Hepatocyte (in vitro differentiated cells): ENCODE measurements at places on chromosomes 6 and 20. TPM values are rescaled to one million over a fixed set of nuclear protein-coding genes. Genes with fewer than 3 reads are reported as not detected.

- DNase-seq: no peak
- no peaks in the 10 kb centered on the region for H3K36me3 ChIP-seq
- H3K27me3 ChIP-seq: no peaks in the 10 kb centered on the region
- H3K27ac ChIP-seq: no peak overlapping the region
- H3K4me3 ChIP-seq: no peak overlapping the region
Measured at GRCh38 chr6:113731541-113731940, 125.6 kb upstream of the MARCKS start.

DNA sequence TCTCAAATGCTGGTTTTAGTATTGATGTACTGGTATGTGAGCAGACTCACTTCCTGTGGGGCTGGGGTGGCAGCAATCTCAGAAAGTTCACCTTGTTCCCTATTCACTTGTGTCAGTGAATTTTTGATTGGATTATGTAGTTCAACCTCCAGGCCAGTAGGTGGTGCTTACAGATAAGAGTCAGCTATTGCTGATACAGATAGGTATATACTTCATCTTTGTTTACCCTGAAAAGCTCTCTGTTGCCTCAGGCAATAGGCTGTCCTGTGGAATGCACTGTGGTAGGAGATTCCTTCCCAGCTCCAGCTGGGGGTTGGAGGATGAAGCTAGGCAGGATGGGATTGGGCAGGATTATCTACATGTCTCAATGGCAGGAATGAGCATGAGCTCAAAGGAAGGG lies 851.2 kb upstream of the EYS start:
- no peaks in the 10 kb centered on the region for H3K27me3 ChIP-seq
- no peaks in the 10 kb centered on the region for H3K36me3 ChIP-seq
- no peak overlapping the region for H3K27ac ChIP-seq
- no peaks in the 10 kb centered on the region for H3K4me1 ChIP-seq
- no peak for DNase-seq

DNA sequence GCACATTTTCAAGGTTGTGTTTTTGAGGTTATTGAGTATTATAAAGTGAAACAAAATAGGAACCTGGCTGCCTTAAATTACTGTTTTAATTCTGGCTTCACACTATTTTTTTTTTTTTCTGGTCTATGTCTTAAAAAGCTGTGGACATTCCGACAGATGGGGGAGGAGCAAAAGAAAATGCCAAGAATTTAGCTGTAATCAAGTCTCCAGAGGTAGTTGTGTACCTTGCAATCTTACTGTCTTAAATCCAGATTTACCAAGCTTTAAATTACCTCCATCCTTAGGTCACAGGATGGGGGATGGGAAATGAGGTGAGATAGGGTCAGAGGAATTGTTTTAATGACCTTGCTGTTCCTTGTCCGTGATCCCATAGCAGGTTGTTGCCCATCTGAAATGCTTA lies 182.8 kb downstream of the UTRN start:
- H3K4me3 ChIP-seq: no peak overlapping the region
- H3K27ac ChIP-seq: no peak overlapping the region
- H3K27me3 ChIP-seq: no peaks in the 10 kb centered on the region

GRCh38 chr20:33099843-33100538 lies 20.5 kb downstream of the BPIFB4 start:
- H3K27me3 ChIP-seq: no peaks in the 10 kb centered on the region
- no peaks in the 10 kb centered on the region for H3K36me3 ChIP-seq
- H3K27ac ChIP-seq: no peak overlapping the region
- H3K4me3 ChIP-seq: no peak overlapping the region
- no peaks in the 10 kb centered on the region for H3K4me1 ChIP-seq

- no peaks in the 10 kb centered on the region for H3K36me3 ChIP-seq
- no peak overlapping the region for H3K27ac ChIP-seq
- DNase-seq: no peak
Measured at GRCh38 chr20:8183526-8183925, 51.5 kb downstream of the PLCB1 start.

DNA sequence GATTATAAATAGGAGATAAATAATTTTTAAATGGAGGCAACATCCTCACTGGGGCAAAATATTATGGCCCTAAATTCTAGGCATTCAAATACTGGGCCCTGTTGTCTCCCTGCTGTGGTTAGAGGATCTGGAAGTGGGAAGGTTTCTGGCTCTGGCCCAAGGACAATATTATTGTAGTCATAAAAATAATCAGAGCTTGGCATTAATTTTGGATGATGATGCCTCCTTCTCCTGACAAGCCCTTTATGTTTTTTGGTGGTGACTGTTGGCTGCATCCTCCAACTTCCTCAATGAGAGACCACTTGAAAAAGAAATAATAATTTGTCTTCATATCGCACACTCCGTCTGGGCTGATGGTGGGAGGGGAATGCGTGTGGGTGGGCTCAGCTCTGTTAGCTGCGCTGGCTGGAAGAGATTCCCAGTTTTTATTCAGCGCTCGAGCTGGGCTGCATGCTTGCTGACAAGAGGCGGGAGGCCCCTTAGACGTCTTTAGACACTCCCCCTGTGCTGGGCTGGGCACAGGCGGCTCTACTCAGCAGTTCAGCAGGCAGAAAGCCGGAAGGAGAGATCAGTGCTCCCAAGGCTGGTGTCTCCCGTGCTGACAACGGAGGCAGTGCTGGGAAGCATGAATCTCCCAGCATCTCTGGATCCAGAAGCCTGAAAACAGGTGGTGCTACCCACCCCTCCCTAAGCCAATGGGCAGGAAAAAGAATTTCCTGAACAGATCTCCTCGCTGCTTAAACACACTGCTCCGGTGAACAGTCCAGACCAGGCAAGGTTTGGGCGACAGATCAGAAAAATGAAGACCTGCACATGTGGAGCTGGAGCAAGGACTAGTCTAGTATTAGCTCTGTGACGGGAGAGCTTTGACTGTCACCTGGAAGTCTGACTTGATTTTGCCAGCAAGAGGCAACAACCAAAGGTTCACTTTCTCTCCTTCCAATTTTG lies 97.7 kb downstream of the SYCP2 start:
- DNase-seq: peak; percentile 80
- no peaks in the 10 kb centered on the region for H3K36me3 ChIP-seq
- no peak overlapping the region for H3K27ac ChIP-seq
- H3K4me3 ChIP-seq: no peak overlapping the region
- H3K27me3 ChIP-seq: no peaks in the 10 kb centered on the region
- H3K4me1 ChIP-seq: peaks cover 8% of the 10 kb centered on the region

DNA sequence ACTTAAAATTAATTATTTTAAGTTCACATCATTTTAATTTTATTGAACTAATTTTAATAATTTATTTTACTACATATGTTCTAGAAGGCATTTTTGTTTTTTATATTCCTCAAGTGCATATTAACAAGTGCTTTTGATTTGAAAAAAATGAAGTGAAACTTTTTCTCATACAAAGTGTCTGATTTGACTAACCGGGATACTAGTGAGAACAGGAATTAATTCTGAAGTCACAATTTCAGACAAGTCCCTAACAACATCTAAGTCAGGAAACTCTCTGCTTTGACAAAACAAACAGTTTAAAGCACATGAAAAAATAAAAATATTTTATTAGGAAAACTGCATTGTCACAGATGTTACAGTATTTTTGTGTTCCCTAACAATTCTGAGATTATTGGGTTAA lies 1166.3 kb upstream of the CITED2 start:
- H3K27me3 ChIP-seq: no peaks in the 10 kb centered on the region
- H3K4me1 ChIP-seq: peaks cover 14% of the 10 kb centered on the region
- no peak for DNase-seq
- no peak overlapping the region for H3K27ac ChIP-seq

DNA sequence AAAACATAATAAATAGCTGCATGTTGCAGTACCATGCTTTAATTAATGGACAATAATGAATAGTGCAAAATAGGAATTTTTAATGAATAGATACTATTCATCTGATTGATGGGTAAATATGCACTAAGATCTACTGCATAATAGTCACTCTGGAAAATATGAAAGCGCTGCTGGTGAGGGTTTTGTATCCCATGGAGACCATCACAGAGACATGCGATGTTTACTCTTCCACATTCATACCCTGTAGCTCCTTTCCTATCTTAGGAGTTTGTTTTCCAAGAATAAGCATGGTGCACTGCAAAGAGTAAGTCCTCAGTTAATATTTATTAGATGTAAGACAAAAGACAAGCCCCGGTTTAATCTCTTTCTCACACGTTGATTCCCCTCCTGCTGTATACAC lies 81.4 kb downstream of the NRSN1 start:
- H3K36me3 ChIP-seq: no peaks in the 10 kb centered on the region
- H3K4me3 ChIP-seq: no peak overlapping the region
- no peak overlapping the region for H3K27ac ChIP-seq
- DNase-seq: no peak

GRCh38 chr6:35294308-35294945 lies 3.2 kb upstream of the DEF6 start:
- peak; percentile 71 for DNase-seq
- no peak overlapping the region for H3K27ac ChIP-seq
- H3K27me3 ChIP-seq: no peaks in the 10 kb centered on the region
- no peak overlapping the region for H3K4me3 ChIP-seq
- H3K36me3 ChIP-seq: no peaks in the 10 kb centered on the region
- H3K4me1 ChIP-seq: peaks cover 5% of the 10 kb centered on the region

- H3K27ac ChIP-seq: no peak overlapping the region
- H3K4me3 ChIP-seq: no peak overlapping the region
- no peaks in the 10 kb centered on the region for H3K27me3 ChIP-seq
- H3K36me3 ChIP-seq: no peaks in the 10 kb centered on the region
- no peaks in the 10 kb centered on the region for H3K4me1 ChIP-seq
Measured at GRCh38 chr6:134152767-134153485, 100.5 kb upstream of the SLC2A12 start.

DNA sequence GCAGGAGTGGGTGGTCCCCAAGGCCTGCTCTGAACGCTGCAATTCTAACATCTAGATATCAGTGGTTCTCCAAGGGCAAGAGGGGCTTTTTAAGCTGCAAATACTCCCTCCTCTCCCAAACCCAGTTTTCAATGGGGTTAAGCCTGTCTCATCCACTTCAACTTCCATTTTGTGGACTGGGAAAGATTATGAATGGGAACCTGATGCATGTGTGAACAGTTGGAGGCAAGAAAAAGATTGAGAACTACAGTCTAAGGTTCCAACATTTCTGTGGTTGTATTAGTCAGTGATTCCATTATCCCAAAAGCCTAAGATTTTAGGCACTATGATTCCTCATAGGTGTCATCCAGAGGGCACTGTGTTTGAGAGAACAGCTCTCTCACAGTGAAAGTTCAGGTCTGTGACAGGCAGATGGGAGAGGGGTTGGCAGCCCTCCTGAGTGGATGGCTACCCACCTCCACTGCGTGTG lies 53.7 kb downstream of the HNF4A start:
- H3K27me3 ChIP-seq: no peaks in the 10 kb centered on the region
- H3K27ac ChIP-seq: peak overlapping the region; percentile 100
- peaks cover 54% of the 10 kb centered on the region for H3K4me1 ChIP-seq
- H3K36me3 ChIP-seq: no peaks in the 10 kb centered on the region
- no peak for DNase-seq

DNA sequence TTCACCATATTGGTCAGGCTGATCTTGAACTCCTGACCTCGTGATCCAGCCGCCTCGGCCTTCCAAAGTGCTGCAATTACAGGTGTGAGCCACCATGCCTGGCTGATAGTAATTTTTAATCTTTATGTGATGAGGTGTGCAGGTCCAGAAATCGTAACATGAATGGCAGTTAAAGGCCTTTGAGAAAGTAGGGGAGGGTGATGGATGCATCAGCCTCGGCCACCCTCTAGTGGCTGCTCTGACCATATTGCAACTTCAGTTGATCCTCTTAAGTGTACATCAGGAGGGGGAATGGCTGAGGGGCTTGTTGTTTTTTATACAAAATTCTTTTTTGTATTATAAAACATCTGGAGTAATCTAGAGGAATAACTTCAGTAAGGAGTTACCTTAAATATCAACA lies 193.0 kb downstream of the ZFAND3 start:
- H3K27ac ChIP-seq: no peak overlapping the region
- H3K4me3 ChIP-seq: no peak overlapping the region
- peak; percentile 37 for DNase-seq

ERVFRD-1 gene
- 4.6 and 4.9 TPM in 2 replicates for polyA plus RNA-seq

OPN5 gene
- polyA plus RNA-seq: not detected in 2 replicates
